ENCODE measurements at places on chromosomes 7 and 10.

DNA sequence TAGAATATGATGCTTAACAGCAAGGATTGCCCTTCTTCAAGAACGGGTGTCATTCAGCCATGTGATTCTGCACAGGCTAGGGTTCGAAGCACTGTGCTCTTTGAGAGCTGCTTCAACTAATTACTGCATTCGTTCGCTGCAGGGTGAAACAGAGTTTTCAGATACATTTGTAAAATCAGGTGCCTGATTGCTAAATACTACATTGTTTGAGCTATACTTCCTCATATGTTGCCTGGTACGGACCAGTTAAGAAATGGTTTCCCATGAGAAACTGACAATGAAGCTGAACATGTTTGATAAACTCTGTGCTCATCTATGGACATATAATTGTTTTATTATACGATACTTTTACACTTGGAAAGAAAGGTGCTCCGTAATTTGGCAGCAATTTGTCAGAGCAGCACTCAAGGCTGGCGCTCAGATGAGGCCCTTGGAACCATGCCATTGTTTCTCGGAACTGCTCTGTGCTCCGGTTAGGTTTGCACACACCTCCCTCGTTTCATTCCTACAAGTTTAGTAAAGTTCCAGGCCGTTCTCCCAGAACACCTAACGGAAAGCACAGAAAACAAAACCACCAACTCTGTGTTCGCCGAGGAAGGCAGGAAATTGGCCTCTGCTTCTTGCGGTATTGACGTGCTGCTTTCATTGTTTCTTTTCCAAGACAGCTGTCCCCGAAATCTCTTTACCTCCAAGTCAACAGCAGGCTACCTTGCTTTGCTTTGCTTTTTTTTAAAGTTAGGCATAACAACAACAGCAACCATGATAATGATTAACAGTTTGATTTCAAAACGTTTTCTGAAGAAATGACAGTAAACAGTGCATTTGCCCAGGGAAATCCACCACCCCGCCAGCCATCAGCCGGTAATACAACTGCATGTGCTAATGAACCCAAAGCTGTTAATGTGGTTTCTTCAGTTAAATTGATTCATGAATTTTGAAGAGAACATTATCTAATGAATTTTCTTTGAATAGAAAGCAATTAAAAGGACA lies 206.9 kb downstream of the EBF3 start:
- DNase-seq, result no peak

- no peak for DNase-seq
Measured at GRCh38 chr7:71385330-71385729, 253.4 kb downstream of the GALNT17 start.

DNA sequence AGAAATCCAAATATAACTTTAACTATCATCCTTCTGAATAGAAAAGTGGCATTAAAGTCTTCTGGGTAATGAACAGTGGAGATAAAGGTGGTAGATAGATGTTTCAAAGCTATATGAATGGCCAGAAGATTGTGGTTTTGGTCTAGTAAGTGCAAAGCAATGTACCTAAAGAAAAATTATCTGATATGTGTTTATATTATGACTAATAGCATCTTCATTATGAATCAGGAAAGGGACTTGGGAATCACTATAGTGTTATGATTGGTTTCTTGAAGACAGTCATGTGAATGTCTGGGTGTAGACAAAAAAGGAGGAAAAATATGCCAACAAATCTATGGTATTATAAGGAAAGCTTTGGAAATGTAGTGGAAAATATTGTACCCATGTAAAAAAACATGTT lies 3.0 kb downstream of the ZNF518A start:
- DNase-seq, result no peak

DNA sequence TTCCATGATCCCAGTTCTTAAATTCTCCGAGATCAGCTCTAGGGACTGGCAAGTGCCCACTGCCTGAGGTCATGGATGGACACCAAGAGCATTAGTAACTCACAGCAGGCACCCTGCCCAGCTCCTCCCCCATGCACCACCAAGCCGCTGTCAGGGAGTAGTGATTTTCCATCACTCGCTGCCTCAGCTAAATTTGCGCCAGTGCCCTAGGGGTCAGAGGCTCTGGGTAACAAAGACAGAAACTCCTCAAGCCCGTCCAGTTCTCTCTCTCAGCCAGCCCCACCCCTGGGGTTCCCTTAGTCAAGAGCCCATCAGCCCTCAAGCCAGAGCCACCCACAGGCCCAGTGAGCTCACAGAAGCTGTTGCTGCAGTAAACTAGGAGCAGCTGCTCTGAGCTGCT lies 30.0 kb downstream of the PAX2 start:
- DNase-seq, result no peak

GRCh38 chr7:140005754-140006503 lies 56.8 kb downstream of the PARP12 start:
- no peak for DNase-seq

- DNase-seq, result no peak
Measured at GRCh38 chr7:154504918-154505317, 452.7 kb downstream of the DPP6 start.

- DNase-seq, result no peak
Measured at GRCh38 chr7:151754688-151755130, 122.2 kb downstream of the PRKAG2 start.

DNA sequence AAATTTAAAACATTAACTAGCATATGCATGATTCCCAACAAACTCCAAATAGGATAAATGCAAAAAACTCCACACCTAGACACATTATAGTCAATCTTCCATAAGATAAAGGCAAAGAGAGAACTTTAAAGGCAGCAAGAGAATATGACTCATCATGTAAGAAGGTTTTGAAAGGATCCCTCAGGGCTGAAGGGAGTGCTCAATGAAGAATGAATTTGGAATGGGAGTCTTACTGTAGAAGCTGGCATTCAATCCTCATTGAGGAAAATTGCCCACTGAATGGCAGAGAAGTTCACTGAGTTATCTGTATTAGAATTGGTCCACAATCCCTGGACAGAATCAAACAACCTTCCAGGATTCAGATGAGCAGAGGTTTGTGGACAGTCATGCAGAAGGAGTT lies 26.1 kb upstream of the ZNF365 start:
- no peak for DNase-seq

- DNase-seq, result no peak
Measured at GRCh38 chr7:359226-359765, 69.3 kb downstream of the FOXL3 start.

DNA sequence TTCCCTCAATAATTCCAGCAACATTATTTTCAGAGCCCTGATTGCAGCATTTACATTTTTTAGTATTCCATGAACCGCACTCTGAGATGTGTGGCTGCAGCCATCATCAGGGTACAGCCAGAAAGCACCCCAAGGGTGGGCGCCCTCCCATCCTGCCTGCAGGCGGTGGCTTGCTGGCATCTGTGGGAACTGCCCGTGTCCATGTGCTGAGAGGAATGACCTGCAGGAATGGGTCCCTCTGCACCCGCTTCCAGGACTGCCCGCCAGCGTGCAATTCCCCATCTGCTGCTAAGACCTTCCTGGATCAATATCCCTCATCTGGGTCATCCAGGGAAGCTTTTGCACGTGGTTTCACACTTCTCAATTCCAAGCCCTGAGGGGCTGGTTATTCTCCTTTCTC lies 32.8 kb upstream of the NUB1 start:
- DNase-seq, result no peak
